ENCODE measurements at places on chromosomes 3 and 15.

- peak; percentile 68 for DNase-seq
Measured at GRCh38 chr3:172040078-172040980, 951 bp downstream of the FNDC3B start.

GRCh38 chr3:187966636-187967406, 187.1 kb upstream of the LPP start:
- DNase-seq, result no peak

DNA sequence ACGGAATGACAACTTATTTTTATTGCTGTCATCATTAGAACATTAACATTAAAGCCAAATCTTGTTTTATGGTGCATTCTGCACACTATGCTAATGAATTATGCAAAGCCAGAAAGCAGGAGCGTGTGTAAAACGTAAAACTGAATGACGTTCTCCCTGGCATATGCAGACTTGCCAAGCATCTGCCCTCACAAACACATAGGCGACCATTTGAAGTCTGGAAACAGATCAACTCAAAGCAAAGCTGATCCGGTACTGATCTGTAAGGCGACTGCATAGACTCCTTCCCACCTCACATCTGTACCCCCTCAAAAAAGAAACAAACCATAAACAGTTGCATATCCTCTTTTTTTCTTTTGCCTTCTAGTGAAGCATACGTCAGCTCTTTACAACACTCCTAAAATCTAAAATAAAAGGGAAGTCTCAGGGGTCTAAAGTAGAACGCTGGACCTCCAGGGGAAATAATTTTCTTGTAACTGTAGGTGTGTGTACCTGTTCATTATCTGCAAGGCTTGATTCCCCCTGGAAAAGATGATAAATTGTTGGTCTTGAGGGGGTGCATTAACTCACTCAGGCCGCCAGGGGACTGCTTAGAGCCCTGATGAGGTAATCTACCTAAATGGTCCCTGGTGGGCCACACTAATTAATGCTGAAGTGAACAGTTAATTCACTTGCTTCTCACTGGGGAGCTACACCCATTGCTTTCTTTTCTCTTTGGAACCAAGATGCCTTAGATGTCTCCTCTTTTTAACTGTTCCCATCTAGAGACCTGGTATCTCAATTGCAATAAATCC, 231.4 kb downstream of the CDIN1 start:
- DNase-seq, result peak; percentile 5

DNA sequence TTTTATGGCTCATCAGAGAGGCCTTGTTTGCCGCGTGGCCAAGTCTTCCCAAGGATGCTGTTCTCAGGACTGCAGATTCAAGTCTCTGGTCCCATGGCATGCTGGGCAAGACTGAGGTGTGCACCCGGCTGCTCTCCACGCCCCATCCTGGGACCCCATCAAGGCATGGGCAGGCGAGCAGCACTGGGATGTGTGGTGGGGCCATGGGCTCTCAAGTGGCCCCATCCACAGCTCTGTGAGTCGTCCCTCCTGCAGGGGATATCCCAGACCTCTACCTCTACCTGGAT, 13.1 kb upstream of the GP9 start:
- DNase-seq, result no peak

GRCh38 chr15:93035092-93035915, 53.7 kb downstream of the RGMA start:
- no peak for DNase-seq

All from NT2/D1 (cell line).